ENCODE measurements at places on chromosomes 2 and 18.

DNA sequence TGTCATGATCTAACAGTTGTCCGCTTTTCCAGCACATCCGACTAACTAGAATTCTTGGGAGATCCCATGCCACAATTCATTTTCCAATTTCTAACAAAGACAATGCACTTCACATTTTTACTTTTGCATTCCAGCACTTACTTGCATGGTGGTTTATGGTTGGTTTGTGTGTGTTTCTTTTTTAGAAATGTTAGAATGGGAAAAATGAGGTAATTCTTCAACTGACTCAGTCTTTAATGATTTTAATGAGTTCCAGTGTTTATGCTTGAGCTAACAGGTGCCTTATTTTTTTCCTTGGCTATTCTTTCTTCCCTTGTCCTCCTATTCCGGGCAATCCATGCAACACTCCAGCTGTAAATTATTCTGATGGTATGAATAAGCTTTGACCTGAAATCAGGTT is 46.4 kb downstream of the SLC8A1 start:
- DNase-seq, result no peak

- DNase-seq, result no peak
Measured at GRCh38 chr2:172993931-172994717, 81.5 kb upstream of the MAP3K20 start.

GRCh38 chr2:164964700-164965099 is 9.4 kb upstream of the SLC38A11 start:
- DNase-seq, result no peak

- DNase-seq, result no peak
Measured at GRCh38 chr2:161596148-161596547, 28.1 kb upstream of the SLC4A10 start.

- DNase-seq, result no peak
Measured at GRCh38 chr2:59868981-59869380, 684.5 kb downstream of the BCL11A start.

DNA sequence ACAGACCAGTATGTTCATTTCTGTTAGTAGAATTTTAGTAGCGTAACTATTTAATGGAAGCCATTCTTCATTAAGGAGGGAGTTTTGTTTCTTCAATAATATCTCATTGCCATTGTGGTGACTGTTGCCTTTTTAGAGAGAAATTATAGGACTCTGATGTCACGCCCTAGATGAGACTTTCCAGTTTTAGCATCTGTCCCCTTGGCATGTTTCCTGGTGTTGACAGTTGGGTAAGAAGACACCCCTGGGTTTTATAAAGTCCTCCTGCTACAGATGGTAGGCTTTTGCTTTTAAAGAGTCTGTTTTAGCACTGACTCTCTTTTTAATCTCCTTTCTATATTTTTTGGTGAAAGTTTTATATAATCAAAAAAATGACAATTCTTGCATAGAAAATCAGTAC is 41.9 kb downstream of the KCNJ3 start:
- DNase-seq, result no peak

GRCh38 chr2:167177196-167177595 is 288.9 kb downstream of the XIRP2 start:
- no peak for DNase-seq

DNA sequence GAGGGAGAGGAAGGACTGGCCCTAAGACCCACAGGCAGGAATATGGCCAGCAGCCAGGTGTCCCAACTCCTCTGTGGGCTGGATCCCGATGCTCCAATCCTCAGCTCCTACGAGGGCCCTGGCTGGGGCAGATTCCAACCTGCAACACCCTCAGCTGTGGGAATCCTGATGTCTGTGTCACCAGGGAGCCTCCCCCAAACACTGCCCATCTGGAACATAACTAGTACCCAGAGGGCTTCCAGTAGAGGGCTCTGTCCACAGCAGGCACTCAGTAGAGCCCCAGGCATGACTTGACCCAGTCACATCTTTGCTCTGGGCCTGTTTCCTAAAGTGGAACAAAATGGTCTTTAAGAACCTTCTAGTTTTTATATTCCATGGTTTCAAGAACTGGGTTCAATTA is 20.6 kb upstream of the LOXHD1 start:
- no peak for DNase-seq

GRCh38 chr2:100781523-100782379 is 38.2 kb upstream of the NPAS2 start:
- no peak for DNase-seq

DNA sequence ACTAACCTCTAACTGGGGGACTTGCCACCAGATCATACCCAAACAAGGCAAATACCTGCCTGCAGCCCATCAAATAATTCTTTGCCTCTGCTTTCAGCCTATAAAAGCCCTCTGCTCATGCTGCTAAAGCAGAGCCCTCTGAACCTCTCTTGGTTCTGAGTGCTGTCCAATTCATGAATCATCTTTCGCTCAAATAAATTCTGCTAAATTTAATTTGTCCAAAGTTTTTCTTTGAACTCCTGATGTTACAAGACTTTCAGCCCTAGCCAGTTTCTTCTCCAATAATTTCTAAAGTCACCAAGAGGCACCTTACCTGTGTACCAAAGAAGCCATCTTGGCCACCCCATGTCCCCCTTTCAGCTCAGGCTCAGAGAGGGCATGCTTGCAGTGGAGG is 72.0 kb downstream of the MRO start:
- DNase-seq, result no peak

DNA sequence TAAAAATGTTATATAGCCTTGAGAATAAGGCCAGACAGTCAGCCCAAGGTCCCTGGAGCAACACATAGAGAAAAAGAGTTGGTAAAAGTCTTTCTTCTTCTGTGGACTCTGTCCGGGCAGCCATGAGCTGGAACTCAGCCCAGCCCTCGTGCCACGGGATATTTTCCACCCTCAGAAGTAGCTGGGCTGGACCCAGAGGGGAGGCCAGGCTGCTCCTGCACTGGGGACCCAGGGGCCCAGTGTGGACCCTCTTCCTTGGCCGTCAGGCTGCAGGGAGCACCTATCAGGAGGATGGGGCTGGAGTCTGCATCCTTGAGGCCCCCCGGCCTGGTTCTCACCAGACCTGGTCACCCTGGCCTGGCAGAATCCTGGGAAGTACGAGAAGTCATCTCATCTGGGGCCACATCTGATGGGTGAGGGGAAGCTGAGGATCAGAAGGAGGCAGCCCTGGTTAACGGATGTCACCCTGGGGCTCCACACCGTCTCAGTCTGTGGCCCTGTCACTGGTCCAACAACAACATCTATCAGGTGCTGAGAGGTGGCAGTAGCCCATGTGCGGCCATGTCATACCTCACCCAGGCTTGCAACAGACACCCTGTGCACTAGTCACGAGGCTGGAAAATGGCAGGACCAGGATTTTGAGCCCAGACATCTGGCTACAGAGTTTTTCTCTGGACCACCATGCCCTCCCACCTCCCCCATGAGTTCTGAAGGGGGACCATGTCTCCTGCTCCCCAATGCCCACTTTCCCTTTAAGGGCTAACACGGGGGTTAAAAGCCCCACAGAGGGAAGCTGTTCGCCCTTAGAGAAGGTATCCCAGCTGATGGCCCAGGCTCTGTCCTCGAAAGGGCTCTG is 33.0 kb downstream of the SDC1 start:
- no peak for DNase-seq

DNA sequence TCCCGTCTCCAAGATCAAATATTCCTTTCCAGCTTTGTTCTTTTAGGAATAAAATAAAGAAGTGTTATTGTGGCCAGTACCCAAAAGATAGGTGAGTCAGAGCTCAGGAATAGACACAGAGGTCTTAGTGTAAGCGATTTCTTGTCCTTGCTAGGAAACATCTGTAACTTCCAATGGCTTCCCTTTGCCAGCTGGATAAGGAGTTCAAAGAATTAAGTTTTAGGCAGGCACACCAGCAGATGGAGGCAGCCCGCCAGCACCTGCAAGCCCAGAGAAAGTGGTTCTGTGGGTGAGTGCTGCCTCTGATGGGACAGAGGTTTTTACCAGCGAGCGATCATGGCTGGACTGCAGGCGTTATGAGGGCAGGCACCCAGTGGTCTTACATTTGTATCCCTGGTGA is 125.4 kb downstream of the MGAT5 start:
- DNase-seq, result no peak

GRCh38 chr2:102661846-102662245 is 42.5 kb downstream of the SLC9A2 start:
- DNase-seq, result no peak

DNA sequence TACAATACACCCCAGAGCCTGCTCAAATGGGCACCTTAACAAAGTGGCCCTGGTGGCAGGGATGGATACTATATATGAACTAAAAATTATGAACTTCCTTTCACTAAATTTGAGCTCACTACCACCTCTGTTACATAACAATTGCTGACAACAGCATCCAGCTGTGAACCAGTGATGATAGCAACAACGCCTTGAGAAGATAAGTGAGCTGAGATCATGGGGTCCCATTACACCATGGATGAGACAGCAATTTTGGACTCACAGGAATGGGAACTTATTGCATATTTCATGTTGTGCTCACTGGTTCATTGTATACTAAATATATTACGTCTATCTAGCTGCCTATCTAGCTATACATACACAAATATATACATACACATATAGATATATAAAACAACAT is 16.9 kb upstream of the ALMS1 start:
- DNase-seq, result no peak

DNA sequence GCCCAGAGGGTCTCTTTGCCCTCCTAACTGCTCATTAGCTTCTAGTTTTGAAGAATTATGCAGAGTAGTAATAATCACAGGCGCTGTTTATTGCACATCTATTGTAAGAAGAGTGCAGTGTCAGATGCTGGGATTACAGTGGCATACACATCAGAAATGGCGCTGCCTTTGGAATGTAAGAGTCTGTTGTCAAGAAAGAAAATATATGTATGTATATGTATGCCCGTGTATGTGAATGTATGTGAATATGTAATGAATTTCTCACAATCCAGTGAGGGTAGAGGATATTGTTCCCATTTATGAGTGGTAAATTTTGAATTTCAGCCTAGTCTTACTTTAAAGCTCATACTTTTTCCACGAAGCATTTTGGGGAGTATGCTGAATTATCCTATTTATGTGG is 127.5 kb downstream of the PARD3B start:
- DNase-seq, result no peak

DNA sequence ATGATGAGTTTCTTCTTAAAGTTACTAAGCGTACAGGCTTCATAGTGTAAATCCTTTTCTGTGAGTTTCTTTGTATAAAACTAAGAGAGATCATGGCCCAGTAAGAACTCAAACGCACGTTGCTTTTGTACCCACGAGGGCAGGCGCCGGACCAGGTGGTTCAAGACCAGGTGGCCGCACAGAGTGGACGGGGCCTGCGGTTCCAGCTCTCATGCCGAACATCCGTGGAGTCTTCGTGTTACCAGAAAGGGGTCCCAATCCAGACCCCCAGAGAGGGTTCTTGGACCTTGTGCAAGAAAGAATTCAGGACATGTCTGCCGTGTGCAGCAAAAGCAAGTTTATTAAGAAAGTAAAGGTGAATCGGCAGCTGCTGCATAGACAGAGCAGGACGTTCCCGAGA is 53.0 kb downstream of the KCNG2 start:
- no peak for DNase-seq

DNA sequence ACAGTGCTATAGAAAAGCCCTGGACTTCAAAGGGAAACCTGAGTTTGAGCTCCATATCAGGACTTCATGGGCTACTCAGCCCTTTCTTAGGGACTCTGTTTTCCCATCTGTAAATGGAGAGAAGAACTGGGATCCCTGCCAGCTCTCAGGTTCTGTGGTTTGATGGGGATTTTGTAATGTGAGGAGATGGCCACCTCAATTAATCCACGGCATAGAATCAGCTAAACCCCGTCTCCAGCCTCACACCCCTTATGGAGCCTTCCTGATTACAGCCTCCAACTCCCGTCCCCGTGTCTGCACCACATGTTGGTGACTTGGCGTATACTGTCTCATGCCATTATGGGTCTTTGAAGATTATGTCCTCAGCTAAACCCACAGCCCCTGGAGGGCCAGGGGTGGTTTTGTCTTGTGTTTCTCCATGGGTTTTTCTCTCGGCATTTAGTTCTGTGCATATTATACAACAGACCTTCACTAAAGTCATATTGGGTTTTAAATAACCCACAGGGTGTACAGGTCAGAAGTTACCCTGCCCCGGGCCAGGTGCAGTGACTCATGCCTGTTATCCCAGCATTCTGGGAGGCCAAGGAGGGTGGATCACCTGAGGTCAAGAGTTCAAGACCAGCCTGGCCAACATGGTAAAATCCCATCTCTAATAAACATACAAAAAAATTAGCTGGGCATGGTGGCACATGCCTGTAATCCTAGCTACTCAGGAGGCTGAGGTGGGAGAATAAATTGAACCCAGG is 63.8 kb upstream of the PPP1CB start:
- no peak for DNase-seq

DNA sequence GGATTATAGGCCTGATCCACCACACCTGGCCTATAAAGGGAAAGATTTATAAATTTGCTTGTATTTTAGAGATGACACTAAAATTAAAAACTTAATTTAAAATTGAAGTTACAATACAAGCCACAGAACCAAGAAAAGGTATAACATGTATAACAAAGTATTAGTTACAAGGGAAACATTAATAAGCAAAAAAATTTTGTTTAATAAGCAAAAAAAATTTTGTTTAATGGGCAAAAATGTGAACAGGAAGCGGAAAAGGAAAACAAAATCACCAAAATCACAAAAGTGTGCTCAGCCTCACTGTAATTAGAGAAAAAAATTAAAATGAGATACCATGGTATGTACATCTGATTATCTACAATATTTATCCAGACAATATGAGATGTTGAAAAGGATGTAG is 15.9 kb upstream of the NDUFV2 start:
- no peak for DNase-seq

- DNase-seq, result peak; percentile 37
Measured at GRCh38 chr18:55779691-55780585, 191.9 kb upstream of the TCF4 start.

DNA sequence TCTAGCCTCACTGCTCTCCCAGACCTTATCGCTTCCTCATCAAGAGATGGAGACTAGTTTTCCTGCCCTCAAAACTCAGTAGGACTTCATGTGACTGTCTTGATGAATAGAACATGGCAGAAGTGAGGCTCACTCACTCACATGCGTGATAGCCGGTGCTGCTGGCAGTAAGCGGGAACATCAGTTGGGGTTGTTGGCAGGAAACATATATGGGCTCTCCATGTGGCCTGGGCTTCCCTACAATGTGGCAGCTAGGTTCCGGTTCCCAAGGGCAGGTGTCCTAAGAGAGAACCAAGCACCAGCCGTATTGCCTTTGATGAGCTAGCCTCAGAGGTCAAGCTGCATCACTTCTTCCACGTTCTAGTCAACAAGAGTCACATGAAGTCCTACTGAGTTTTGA is 15.2 kb upstream of the FAHD2A start:
- DNase-seq, result no peak
